ENCODE measurements at places on chromosomes 4 and X.

- no peak for DNase-seq
Observed at GRCh38 chrX:15678339-15678738, 13.7 kb upstream of the CLTRN start.

GRCh38 chr4:61805979-61806378, 605.9 kb downstream of the ADGRL3 start:
- DNase-seq = no peak

DNA sequence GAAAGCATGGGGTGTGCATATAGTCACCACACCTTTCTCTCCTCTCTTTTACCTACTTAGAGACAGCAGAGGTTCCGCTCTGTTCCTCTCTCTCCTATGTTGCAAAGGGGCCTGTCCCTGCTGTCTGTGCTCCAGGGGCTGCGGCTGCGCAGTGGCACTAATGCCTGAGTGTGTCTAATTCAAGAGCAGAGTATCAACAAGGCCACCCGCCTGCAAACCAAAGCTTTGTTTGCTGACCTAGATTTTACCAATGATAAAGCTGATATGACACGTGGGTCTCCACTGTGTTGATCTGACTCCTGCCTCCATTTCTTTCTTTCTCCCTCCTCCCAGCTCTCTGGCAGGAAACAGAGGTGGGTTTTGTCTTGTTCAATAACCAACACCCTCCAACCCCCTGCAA, 74.9 kb downstream of the NSG1 start:
- DNase-seq = no peak

- DNase-seq = no peak
Observed at GRCh38 chrX:14618177-14618965, 89.0 kb downstream of the GLRA2 start.

- no peak for DNase-seq
Observed at GRCh38 chrX:16664626-16665025, 14.7 kb downstream of the S100G start.

DNA sequence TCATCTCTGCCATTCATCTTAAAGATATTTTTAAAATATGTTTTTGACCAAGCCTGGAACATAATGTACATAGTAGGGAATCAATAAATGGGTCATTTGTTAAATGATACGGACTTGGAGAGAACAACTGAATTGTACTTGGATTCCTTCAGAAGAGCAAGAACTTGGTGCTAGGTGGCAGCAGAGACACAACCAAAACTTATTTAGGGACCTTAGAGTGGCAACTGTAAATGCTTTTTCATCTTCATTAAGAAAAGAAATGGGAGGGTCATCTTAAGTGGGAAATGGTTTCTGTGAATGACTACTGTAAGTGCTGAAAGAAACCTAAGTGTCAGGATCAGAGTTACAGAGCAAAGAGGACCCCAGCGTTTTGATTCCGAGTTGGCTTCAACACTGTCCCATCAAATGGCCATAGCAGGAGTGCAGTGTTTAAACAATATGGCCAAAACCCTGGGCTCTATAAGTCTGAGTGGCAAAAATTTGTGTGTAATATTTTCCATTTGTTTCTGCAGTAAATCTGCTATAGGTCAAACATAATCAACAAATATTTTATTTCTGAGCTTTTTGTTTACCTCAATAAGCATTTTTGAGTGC, 213.6 kb downstream of the PALLD start:
- DNase-seq = no peak
